ENCODE measurements at places on chromosomes 4 and X.

DNA sequence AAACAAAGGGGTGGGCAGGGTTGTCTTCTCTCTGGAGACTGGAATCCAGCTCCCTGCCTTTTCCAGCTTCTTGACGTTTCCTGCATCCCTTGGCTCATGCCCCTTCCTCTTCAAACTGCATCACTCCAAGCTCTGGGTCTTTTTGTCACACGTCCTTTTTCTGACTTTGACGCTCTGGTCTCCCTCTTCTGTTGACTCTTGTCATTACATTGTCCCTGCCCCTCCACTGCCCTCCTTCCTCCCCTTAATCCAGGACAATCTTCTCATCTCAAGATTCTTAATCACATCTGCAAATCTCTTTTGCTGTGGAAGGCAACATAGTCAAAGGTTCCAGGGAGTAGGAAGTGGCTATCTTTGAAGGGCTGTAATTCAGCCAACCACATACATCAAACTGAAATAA, 178.3 kb downstream of the TMA16 start:
- DNase-seq = no peak

GRCh38 chr4:1090036-1090435, 23.3 kb downstream of the RNF212 start:
- no peak for DNase-seq

DNA sequence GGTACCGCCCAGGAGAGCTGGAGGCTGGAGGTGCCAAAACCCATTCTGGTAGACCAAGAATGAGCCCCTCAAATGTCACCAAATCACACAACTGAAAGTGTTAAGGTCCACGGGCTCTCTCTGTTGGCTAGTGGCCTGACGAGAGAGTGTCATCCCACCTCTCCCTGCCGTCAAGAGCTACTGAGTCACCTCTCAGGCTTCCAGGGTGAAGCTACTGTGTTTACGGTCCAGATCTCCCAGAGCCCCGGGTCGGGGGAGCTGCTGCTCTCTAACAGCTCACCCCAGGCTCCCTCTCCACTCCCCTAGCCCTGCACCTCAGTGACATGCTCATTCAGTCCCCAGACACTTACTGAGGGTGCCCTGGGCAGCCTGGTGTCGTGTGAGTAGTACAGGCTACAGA, 59.2 kb downstream of the ADGRG2 start:
- peak; percentile 6 for DNase-seq

GRCh38 chr4:35918491-35918977, 325.8 kb downstream of the ARAP2 start:
- DNase-seq = no peak

DNA sequence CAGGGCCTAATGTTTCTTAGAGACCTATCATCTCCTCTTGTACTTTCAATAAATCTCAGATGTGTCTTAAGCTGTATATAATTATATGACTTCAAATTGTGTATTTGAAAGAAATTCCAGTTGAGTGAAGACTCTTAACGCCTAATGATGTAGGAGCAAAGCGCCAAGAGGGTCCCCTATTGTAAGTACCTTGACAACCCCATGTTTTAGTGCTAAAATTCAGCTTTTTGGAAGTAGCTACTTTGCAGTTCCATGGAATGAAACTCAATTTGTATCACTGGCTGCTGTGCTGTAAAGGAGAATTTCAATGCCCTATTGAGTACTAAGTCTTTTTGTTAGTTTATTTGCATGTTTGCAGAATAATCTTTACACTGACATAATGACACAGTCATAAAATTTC, 1826.6 kb upstream of the AGA start:
- no peak for DNase-seq

DNA sequence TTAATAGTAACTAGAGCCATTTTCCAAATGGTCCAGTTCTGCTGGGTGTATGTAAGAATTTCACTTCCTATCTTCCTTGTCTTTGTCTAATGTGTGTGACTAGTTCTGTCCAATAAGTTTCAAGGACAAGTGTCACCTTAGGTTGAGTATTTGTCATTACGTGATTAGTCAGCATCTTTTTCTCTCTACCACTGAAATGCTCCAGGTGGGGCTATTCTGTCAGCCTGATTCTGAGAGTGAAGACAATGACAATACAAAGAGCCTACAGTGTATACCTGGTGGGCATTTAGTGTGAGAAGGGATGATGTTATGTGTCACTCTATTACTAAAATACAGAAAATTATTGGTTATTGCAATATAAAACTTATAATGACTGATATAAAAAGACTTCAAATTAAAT, 876.3 kb downstream of the C4orf33 start:
- no peak for DNase-seq

DNA sequence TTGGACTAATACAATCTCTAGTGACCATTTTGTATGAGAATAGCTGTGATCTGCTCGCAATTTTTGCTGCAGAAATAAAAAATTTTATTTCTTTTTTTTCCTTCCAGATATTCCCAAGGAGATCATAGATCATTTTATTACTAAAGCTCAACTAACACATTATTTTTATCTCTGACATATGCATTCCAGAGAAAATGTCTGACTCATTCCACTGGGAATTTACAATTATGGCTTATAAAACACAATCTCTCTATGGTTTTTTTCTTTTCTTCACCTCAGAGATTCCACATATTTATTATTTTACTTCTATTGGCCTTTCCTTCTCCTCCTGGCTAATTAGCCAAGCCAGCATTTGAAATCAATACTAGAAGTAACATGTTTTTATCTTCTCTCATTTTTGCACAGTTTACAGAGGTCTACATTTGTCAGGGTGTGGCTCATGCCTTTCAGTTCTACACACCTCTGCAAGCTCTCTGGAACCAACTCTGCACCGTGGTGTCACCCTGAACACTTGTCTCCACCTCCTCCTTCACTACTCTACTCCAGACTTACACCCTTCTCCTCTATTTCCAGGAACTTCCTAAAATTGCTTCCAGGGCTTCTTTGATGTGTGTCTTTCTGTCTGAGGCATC, 59.8 kb upstream of the GPM6A start:
- no peak for DNase-seq

Data from H54 (cell line).